Fibroblast of the aortic adventitia (primary cell): ENCODE measurements at places on chromosomes 6 and 20. TPM values are rescaled to one million over a fixed set of nuclear protein-coding genes. Genes with fewer than 3 reads are reported as not detected.

Gene TRIM38
- total RNA-seq, result 12.0 and 35.3 TPM in 2 replicates

DNA sequence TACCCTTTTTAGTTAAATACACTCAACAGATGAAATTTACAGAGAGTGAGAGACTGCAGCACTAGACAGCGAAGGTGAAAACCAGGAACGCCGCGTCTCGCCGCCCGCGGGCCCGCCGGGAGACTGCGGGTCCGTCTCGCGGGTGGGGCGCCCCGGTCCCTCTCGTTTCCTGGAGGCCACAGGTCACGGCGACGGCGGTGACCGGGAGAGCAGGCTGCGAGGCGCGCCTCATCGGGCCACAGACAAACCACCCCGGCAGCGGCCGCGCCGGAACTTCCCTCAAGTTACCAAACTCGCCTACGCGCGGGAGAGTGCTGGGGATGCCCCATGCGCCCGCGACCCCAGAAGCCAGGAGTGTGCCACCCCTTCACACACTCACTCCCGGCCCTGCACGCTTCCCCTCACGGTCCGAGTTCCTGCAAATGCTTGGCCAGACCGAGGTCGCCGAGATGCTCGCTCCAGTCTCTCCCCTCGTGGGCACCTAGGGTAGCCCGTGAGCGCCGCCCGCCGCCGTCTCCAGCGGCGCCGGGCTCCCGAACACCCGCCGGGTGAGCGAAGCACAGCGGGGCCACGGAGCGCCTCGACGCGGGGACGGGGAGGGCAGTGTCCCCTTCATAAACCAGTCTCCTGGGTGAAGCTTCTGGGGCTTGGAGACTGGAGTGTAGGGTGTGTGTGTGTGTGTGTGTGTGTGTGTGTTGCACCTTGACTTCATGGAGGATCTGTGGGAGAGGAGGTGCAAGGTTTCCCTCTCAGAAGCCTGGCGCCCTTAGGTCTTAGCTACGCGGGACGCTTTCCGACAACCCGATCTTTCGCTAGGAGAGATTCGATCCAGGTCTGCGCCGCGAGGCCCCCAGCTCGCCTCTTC, 1.4 kb downstream of the BACH2 start:
- peak; percentile 43 for DNase-seq

GRCh38 chr6:5584078-5584482, 322.8 kb downstream of the FARS2 start:
- peak; percentile 61 for DNase-seq

Gene TULP4
- total RNA-seq, result 131 and 354 TPM in 2 replicates

Gene NQO2
- total RNA-seq, result 20.6 and 47.7 TPM in 2 replicates

DNA sequence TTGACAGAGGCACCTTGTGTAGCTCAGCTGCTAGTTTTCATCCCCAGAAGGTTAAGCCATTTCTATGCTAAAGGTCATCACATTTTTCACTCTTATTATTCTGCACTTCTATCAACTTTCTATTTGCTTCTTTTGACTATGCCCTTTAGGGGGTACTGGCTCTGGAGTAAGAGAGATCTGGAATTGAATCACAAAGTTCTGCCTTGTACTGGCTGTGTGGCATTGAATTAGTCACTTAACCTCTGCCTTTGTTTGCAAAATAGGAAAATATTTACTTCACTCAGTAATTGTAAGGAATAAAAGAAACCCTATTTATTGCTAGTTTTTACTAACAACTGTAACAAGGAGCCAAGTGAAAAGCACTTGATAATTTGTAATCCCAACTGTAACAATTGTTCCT, 56.8 kb upstream of the MTRF1L start:
- no peak for DNase-seq

Gene TGM3
- total RNA-seq, result 0.08 TPM in 1 of 2 replicates, not detected in the other

GRCh38 chr6:27124252-27124657, 123.2 kb upstream of the PRSS16 start:
- DNase-seq, result no peak

Gene CAGE1
- total RNA-seq, result 0.33 and 0.36 TPM in 2 replicates

Gene ADGRF4
- total RNA-seq, result 0.82 and 2.7 TPM in 2 replicates

Gene TINAG
- total RNA-seq, result not detected in 2 replicates

DNA sequence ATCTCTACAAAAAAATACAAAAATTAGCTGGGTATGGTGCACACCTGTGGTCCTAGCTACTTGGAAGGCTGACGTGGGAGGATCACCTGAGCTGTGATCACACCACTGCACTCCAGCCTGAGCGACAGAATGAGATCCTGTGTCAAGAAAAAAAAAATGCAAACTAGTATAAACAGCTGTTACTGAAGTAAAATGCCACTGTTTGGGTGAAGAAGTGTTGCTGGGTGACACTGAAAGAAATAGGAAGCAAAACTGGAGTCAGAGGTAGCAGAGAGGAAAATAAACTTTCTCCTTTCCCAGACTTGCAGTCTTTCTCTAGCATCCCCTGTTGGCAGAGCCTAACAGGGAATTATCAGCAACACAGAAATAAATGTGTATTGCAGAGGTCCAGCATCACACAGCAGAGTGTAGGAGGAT, 241.2 kb upstream of the PREP start:
- DNase-seq, result no peak

Gene GTSF1L
- total RNA-seq, result not detected in 2 replicates

Gene BCLAF1
- 181 and 1,118 TPM in 2 replicates for total RNA-seq

Gene ATP9A
- total RNA-seq, result 23.7 and 69.1 TPM in 2 replicates

DNA sequence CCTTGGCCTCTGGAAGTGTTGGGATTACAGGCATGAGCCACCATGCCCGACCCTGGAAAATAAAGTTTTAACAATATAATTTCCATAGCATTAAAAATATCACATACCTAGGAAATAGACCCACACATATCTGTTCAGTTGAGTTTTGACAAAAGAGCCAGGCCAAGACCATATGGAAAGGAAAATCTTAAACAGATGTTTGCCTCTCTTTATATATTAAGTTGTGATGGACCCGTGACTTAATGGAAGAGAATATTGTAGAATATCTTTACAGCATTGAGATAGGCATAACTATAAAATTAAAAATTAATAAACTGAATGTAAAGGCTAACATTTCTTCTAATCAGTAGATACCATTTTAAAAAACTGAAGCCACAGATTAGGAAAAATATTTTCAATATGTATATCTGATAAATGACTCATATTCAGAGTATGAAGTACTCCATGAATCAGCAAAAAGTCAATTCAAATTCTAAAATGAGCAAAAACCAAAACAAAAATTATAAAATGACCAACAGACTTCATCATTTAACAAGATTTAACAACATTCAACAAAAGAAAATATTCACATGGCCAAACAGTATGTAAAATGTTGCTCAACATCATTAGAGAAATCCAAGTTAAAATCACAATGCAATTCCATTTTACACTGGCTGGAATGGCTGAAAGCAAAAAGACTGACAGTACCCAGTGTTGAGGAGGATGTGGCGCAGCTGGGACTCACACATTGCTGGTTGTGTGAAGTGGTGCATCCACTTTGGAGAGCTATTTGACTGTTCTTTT, 43.3 kb downstream of the GTF2H5 start:
- DNase-seq, result peak; percentile 66

DNA sequence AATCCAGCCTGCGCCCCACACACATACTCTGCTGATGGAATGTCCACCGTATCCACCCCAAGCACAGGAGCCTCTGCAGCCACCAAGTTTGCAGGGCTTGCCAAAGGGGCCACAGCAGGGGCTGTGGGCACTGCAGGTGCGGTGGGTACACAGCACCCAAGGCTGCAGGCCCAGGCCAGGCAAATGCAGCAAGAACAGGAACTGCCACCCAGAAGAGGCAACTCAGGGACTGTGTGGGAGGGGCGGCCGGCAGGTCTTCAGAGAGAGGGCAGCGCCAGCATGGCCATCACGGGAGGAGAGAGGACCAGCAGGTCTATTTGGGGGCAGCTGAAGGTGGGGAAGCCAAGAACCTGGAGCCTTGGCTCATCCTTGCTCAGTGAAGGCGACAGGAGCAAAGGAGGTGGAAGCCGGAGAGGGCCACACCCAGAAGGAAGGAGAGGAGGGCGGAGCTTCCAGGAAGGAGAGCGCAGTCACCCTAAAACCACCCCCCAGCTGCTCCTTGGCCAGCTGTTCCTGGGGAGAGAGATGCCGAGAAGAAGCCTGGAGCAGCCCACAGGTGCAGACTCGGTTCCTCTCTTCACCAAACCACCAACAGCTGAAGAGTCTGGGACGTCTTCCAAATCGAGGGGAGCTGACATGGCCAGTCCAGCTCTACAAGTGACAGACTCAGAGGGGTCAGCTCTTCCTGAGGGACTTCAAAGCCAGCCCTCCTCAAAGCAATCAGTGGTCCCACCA, 265.1 kb upstream of the CDYL start:
- no peak for DNase-seq

DNA sequence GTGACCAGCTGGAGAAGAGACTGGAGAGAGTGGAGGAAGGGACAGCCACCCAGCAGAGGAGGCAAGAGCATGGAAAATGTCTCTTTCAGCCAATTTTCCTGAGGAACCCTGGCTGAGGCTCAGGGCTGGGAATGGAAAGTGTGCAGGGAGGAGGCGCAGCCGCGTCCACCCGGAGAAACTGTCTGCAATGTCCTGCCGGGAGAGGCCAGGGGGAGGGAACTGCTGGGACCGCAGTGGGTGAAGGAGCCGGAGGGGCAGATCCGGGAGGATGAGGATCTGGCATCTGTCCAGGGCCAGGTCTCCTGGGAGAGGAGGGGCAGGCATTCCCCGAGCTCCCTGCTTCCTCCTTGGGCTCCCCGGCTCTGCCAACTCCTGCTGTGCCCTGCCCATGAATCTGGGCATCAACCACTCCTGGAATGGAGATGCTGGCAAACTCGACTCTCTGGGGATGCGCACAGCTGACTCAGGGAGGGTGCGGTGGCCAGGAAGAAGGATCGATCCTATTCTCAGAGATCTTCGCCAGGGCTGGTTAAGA, 17.4 kb upstream of the HM13 start:
- DNase-seq, result peak; percentile 74

DNA sequence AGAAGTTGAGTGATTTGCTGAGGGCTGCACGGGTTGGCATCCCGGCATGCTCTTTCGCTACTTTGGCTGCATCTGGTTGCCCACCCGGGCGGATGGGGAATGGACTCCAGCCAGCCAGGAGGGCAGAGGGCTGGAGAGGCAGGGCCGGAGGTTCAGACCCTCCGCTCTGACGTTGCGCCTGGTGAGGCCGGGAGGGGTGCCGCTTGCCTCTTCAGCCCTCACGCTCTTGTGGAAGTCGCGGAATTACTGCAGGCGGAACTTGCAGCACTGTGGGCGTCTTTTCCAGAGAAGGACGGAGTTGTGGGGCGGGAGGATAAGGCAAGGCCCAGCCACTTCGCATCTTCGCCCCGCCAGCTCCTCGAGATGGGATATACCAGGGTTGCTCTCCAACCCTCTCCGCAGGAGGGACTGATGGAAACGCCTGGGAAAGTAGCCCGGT, 656 bp downstream of the RTEL1 start:
- DNase-seq, result peak; percentile 57

DNA sequence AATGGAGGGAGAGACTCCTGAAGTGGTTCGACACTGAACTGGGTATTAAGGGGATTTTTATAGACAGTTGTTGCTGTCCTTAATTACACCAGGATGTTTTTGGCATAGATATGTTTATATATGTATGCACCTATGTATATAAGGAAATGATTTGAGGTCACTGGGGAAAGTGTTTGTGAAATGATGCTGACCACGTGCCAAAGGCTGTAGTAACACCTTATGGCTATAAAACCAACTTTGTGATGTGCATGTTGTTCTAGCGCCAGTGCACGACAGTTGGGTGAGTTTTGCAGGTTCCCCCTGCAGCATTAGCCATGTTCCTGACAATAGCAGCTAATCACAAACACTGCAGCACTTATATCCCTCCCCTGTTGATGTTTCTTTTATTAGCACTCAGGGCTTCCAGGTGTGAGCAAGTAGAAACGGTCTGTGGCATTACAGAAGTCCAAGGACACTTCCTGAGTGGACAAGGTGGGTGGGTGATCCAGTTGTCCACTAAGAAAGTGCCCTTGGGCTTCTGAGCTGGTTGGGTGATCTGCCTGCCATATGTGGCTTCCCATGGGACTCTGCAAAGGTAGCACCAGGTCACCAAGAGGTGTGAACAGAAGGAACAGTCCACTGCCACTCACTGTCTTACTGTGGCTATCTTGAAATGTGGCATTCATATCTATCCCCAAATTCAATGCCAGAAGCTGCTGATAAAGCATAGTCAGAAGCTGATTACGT, 63.0 kb upstream of the RBM24 start:
- DNase-seq, result no peak

Gene FRMD1
- not detected in 2 replicates for total RNA-seq

GRCh38 chr6:29736563-29736962, 13.3 kb downstream of the HLA-F start:
- DNase-seq, result no peak

Gene ME1
- total RNA-seq, result 17.0 and 21.7 TPM in 2 replicates

DNA sequence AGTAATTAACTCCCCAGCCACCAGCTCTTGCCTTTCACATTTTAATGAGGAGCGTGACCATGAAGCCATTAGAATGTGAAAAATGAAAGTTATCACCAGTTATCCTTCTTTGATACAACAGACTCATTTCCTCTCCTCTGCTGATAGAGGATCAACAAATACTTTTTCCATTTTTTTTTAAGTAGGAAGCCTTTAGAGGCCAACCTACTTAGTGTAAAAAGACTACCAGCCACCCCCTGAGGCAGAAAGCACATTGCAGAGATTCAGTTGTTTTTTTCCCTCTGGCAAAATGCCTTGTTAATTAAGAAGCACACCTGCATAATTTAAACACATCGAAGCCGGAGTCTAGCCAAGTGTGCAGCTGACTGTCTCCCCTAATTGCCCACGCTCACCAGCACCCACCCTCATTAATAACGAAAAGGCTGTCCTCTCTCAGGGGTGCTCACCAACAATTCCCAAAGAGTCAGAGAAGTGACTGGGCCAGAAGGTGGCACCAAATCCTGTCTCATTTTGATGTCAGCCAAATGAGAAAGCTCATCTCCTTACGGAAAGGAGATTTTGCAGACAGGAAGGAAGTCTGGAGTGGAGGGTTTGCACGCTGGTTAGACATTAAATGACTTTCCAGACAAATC, 60.9 kb upstream of the MC3R start:
- DNase-seq, result no peak

DNA sequence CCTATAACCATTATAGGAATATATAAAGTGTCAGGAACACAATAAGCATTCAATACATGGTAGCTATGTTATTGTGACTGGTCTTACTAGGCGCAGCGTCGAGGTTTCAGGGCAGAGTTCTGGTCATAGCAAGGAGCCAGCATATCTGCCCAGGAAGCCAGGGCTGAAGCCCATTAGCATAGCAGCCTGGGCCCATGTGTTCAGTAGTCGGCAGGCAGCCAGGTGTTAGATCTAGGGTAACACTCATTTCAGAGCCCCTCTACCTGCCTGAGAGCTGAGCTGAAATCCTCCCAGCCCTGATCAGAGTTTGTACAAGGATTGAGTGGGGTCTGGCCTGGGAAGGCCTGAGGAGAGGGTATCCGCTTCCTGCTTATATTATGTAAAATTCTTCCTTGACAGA, 32.1 kb downstream of the C20orf173 start:
- DNase-seq, result no peak

Gene TTLL9
- total RNA-seq, result 0.09 and 0.41 TPM in 2 replicates

GRCh38 chr6:34460796-34461507, 4.9 kb upstream of the PACSIN1 start:
- DNase-seq, result no peak

GRCh38 chr6:18605841-18606240, 218.7 kb downstream of the RNF144B start:
- no peak for DNase-seq
